ENCODE measurements at places on chromosomes 3 and 15. TPM values are rescaled to one million over a fixed set of nuclear protein-coding genes. Genes with fewer than 3 reads are reported as not detected.

Gene DMXL2
- 46.0 TPM for total RNA-seq

Gene ACTR8
- total RNA-seq, result 48.9 TPM

Gene SAMD7
- total RNA-seq, result not detected

Gene ENTPD3
- total RNA-seq, result 0.36 TPM

Gene PTX3
- total RNA-seq, result 537 TPM

Gene UACA
- 158 TPM for total RNA-seq

Gene PRKCI
- total RNA-seq, result 54.8 TPM

Gene LMOD3
- not detected for total RNA-seq

Gene ACSBG1
- total RNA-seq, result under 0.01 TPM

Gene GRK7
- not detected for total RNA-seq

GRCh38 chr15:66178531-66178910, 75.0 kb downstream of the MEGF11 start:
- DNase-seq, result no peak

DNA sequence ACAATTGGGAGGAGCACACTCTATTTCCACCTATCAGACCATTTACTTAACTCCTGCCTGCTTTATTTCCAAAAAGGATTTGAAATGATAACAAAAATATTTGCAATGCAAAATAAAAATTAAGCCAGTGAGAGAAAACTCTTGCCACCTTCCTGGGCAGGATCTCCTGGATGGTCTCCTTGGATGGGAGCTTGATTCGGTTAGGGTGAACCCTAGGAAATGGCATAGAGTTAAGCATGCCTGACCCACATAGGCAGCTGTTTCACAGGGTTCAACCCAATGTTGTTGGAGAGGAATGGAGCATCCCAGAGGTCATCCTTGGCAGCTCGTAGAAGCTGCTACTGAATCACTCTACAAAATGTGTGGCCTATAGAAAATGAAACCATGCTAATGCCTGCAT, 83.8 kb downstream of the TGFBR2 start:
- no peak for DNase-seq

- peak; percentile 86 for DNase-seq
These were observed 58.4 kb downstream of the PLXNA1 start for GRCh38 chr3:127041264-127041820.

DNA sequence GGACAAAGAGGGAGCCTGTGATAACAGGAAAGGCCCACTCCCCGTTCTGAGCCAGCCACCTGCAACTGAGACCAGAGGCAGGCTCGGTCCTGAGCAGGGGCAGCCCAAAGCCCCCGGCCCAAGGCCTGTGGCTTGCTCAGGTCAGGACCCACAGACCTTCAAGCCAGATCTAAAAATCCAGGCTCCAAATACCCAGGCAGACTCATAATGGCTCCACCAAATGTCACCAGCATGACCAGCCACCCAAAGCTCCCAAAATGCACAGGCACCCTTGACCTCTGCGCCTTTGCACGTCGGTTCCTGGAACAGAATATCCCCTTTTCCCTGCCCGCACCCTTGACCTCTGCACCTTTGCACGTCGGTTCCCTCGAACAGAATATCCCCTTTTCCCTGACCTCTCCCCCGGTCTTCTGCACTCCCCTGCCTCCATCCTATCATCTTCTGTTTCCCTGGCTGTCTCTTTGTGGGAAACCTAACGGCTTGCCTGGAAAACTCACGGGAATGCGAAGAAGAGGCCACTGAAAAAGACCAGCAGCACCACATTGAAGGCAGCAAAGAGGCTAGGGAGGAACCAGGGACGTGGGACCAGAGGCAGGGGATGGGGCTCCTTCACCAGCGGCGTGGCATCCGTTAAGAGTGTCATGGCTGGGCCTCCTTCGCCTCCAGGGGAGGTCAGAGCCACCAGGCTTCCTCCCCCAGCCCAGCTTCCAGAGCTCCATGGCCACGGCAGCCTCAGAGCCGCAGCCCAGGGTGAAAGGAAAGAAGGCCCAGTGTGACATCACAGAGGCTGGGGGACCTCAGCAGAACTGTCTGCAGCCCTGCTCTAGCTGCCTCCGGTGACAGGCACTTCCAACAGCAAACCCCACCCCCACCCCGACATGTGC, at the start of gene ZDHHC19:
ZDHHC19 (minus strand) TSS at position 728 of the 884 bp plus-strand sequence; CDS start at position 643, 85 bp downstream.
- DNase-seq, result no peak

- DNase-seq, result no peak
These were observed 637.9 kb downstream of the NLGN1 start for GRCh38 chr3:174035328-174035886.

GRCh38 chr3:133675631-133676335, 14.0 kb upstream of the TOPBP1 start:
- DNase-seq, result no peak

- peak; percentile 97 for DNase-seq
These were observed at the start of gene RASA2 for GRCh38 chr3:141486746-141487520. Gene RASA2 (plus strand): TSS chr3:141487027. CDS start chr3:141487084, 57 bp downstream.

- no peak for DNase-seq
These were observed 36.9 kb downstream of the ABI3BP start for GRCh38 chr3:100956276-100956675.

GRCh38 chr3:55000953-55001352, 73.1 kb upstream of the LRTM1 start:
- no peak for DNase-seq

- no peak for DNase-seq
These were observed 110.0 kb upstream of the NAALADL2 start for GRCh38 chr3:174749143-174749542.

GRCh38 chr15:69389426-69389825, 24.7 kb upstream of the KIF23 start:
- DNase-seq, result no peak

DNA sequence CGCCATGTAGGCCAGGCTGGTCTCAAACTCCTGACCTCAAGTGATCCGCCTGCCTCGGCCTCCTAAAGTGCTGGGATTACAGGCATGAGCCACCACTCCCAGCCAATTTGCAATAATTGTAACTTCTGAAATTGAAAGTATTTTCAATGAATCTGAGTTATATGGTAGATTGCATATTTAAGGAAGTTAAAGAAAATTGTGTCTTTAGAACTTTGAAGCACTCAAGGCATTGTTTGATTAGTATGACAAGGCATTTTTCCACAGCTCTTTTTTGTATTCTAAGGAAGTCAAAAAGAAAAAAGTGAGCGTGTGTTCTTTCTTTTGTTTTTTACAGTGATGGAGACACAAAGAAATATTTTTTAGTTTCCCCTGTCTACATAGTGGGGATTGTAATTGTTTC, 15.7 kb upstream of the RPLP1 start:
- DNase-seq, result no peak

DNA sequence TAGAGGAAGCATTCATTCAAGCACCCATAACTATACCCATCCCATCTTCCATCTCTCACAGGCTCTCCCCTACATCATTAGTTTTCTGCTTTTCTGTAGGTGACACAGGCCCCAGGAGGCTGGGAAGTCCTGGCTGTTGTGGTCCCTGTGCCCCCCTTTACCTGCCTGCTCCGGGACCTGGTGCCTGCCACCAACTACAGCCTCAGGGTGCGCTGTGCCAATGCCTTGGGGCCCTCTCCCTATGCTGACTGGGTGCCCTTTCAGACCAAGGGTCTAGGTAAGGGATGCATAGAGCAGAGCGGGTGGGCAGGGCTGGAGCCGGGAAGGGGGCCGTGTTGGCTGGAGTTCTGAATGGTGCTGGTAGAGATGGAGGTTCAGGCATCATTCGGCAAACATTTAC, 8.2 kb downstream of the TYRO3 start:
- DNase-seq, result no peak

DNA sequence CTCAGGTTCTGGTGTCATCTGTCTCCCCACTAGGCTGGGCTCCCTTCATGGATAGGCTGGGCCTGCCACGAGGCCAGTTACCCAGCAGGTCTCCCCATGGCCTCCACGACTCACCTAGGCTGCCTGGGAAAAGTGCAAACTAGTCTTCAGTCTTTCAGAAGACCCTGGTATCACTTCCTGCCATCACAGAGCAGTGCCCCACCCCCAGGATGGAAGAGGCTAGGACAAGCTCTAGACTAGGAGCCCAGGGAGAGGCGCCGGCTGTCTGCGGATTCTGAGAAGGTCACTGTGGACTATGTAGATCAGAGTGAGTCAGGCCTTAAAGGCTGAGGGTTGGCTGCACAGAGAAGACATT, 63.7 kb downstream of the CORO2B start:
- no peak for DNase-seq

Data from osteoblast (primary cell).